ENCODE measurements at places on chromosomes 11 and 22.

DNA sequence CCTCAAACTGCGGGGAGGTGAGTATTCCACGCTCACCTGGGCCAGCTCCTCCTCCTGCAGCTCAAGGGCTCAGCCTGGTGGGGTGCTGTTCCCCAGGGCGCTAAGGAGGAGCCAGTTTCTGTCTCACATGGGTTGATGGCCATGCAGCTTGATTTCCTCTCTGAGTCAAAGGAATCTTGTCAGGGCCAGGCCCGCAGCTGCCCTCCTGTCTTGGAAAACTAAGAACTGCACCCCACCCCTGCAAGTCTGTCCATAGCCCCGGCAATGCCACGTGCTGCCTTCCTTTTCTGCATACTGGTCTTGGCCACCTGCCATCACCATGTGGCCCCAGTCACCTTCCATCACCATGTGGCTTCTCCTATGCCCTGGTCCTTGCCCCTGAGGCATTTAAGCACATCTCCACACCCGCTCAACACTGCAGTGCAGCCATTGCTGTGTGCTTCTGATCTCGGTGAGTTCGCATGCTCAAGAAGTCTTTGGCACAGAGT, 35.2 kb upstream of the CLDN5 start:
- DNase-seq = no peak

DNA sequence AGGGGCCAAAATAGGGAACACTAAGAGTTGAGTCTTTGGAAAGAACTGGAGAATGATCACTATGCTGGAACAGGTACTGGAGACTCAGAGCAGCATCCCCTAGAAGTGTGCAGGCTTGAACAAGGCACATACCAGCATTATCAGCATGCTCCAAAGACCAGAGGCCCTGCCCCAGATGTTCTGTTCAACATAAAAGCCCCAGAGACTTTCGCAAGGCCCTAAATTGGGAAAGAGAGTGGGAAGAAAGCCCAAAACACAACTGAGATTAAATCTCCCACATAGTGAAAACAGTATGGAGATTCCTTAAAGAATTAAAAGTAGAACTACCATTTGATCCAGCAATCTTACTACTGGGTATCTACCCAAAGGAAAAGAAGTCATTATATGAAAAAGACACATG, 9.4 kb downstream of the CNGA4 start:
- DNase-seq = peak; percentile 11

DNA sequence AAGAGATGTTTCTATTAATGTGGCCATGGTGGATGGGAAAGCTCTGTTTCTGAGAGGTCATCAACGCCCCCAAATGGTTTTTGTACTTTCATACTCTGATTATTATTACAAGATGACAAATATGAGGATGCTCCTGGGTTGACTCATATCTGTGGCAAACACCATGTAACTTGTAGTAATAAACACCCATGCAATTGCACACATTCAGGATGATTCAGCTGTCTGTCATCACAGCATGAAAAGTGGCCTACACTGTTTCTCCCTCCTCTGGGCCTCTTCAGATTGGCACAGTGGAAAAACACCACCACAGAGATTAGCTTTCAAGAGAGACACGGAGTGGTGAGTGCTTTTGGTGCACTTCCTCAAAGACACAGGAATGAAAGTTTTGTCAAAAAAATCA, 85.4 kb downstream of the MTNR1B start:
- peak; percentile 94 for DNase-seq

DNA sequence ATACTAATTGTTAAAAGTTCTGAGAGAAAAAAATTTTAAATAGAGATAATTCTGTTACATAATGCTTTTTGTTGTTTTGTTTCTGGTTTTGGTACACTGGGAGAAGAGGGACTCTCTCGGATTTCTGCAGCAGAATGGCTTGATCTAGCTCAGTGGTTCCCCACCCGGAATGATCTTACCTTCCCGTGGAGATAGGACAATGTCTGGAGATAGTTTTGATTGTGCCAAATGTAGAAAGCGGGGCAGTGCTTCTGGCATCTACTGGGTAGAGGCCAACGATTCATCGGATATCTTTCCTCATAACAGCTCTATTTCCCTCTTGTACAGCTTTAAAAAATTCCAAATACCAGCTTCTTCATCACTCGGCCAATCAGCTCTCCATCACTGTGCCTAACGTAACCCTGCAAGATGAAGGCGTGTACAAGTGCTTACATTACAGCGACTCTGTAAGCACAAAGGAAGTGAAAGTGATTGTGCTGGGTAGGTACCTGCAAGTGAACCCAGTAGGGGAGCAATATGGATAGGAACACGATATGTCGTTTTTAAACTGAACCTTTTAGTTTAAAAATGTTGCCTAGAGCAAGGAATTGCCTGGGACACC, 13.2 kb downstream of the CRTAM start:
- DNase-seq = no peak

DNA sequence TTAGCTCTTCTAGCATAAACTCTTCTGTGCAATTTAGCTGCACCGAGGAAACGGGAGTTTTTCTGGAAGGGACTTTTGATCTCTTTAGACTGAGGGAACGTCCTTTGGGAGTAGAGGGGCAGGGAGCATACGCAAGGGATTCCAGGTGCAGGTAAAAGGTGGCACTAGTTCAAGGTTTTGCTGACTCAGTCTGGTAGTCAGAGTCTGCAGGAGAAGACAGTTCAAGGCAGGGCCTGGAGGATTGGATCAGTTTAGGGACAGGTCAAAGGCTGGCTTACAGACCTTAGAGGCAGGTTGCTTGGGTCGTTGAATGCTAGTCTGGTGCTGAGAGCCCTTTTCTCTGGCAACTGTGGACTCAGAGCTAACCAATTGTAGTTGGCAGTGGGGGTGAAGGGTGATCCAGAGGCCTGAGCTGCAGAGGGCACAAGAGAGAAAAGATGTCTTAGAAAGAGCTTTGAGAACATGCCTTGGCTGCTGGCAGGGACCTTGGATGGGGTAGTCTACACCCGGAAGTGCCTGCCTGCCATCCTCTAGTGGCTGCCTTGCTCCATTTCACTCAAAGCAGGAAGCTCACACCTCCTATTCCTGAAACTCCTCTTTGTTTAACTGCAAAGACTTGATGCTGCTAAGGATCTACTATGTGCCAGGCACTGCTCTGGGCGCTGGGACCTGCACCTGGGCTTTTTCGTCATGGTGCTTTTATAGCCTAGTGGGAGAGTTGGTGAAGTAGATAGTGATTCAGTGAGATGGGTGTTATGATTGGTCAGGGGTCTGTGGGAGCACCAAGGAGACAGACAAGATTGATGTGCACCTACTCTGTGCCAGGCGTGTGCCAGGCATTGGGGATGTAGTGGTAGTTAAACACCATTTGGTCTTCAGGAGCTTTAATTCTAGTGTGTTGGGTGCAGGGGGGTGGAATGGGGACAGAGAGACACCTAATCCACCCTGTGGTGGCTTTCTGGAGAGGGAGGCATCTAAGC, 17.1 kb downstream of the MIAT start:
- DNase-seq = no peak

- DNase-seq = no peak
Observed at GRCh38 chr11:15819679-15820286, 536.6 kb downstream of the SOX6 start.

- peak; percentile 88 for DNase-seq
Observed at GRCh38 chr11:106466521-106467080, 389.1 kb downstream of the AASDHPPT start.

GRCh38 chr11:122192634-122193255, 76.7 kb upstream of the BLID start:
- peak; percentile 79 for DNase-seq

GRCh38 chr22:36580846-36581245, 51.9 kb upstream of the EIF3D start:
- no peak for DNase-seq

DNA sequence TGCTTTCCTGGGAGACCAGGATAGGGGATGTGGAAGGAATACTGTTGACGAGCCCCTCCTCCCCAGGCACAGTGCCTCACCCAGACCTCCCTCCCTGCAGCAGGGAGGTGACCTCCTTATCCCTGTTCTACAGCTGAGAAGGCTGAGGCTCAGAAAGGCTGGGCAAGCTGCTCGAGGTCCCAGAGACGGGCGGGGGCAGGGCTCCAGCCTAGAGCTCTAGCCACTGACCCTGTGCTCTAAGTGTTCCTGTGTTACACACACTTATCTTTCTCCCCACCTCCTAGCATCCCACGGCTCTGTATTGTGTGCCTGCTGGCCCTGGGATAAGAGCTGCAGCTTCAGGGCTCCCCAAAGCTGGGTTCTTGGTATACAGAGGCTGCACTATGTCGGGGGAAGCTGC, 7.9 kb downstream of the CCDC134 start:
- DNase-seq = no peak

GRCh38 chr11:86625544-86625943, 46.9 kb downstream of the ME3 start:
- no peak for DNase-seq

GRCh38 chr11:69018924-69019323, 5.9 kb upstream of the MRGPRF start:
- DNase-seq = peak; percentile 61

GRCh38 chr22:37544955-37545702, 15.2 kb upstream of the CDC42EP1 start:
- peak; percentile 59 for DNase-seq

DNA sequence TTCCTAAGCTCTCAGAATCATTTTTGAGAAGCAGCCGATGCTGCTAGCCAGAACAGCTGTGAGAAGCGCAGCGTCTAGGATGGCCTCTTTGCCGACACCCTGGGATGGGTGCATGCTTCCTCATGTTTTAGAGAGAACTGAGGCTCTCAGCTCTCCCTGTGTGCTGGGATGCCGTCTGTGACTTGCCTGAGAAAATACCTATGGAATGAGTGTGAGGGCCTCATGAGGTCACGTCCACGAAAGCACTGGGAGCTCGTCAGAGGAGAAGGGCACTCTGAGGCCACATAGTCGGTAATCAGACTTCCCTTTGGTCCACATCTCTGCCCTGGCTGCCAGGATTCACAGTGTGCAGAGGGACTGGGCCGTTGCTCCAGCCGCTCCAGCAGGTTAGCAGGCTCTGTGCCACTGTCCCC, 54.7 kb downstream of the MICAL3 start:
- peak; percentile 94 for DNase-seq

- DNase-seq = no peak
Observed at GRCh38 chr11:35151683-35152280, 12.8 kb downstream of the CD44 start.

DNA sequence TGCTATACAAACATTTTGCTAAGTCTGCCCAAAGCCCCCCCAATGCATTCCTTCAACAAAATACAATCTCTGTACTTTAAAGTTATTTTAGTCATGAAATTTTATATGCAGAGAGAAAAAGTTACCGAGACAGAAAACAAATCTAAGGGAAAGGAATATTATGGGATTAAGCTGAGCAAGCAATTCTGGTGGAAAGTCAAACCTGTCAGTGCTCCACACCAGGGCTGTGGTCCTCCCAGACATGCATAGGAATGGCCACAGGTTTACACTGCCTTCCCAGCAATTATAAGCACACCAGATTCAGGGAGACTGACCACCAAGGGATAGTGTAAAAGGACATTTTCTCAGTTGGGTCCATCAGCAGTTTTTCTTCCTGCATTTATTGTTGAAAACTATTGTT, 92.4 kb downstream of the RRAS2 start:
- no peak for DNase-seq

- no peak for DNase-seq
Observed at GRCh38 chr11:76801225-76801624, 18.1 kb downstream of the TSKU start.

DNA sequence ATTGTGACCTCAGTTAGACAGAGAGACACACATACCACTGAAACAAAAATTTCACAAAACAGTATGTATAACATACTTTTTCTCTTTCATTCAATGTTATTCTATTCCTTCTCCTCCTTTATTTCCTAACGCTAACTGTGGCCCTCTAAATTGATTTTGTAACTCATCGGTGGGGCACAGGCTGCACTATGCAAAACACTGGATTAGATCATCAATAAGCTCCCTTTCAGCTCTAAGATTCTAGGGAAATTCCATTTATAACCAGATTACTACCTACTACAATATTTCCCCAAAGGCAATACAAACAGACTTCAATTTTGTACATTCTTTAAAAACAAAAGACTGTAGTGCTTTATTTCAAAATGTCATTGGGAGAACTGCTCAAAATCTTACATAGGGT, 6.1 kb downstream of the FJX1 start:
- no peak for DNase-seq

DNA sequence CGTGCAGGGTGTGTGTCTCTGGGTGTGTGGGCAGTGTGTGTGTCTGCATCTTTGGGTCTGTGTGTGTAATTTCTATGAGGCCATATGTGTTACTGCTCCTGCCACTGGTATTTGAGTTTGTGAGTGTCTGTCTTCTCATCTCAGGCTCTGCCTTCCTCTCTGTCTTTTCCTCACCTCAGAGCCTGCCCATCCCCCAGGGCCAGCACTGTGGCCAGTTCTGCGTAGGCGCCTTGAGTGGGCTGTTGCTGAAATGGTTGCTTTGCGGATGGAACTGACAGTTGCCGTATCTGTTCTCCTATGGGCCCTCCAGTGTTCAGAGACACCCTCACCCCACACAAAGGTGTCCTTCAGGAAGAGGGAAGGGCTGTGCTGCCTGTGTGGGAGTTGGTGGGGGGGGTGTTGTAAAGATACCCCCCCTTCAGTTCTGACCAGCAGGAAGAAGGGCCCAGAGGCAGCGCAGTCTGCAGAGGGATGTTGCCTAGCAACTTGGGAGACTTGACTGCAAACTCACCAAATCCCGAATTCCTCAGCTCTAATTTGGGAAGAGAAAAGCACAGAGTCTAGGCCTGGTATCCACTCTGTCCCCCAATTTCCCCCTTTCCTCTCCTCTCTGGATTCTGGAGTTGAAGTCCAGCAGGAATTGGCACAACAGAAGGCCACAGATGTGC, 2.0 kb upstream of the NRGN start:
- DNase-seq = no peak

- DNase-seq = peak; percentile 62
Observed at GRCh38 chr11:3155691-3156258, 9.3 kb downstream of the OSBPL5 start.
